CD4-positive, alpha-beta T cell treated with Interleukin-10 for 1 hour (primary cell): ENCODE measurements at places on chromosomes 2 and 18.

DNA sequence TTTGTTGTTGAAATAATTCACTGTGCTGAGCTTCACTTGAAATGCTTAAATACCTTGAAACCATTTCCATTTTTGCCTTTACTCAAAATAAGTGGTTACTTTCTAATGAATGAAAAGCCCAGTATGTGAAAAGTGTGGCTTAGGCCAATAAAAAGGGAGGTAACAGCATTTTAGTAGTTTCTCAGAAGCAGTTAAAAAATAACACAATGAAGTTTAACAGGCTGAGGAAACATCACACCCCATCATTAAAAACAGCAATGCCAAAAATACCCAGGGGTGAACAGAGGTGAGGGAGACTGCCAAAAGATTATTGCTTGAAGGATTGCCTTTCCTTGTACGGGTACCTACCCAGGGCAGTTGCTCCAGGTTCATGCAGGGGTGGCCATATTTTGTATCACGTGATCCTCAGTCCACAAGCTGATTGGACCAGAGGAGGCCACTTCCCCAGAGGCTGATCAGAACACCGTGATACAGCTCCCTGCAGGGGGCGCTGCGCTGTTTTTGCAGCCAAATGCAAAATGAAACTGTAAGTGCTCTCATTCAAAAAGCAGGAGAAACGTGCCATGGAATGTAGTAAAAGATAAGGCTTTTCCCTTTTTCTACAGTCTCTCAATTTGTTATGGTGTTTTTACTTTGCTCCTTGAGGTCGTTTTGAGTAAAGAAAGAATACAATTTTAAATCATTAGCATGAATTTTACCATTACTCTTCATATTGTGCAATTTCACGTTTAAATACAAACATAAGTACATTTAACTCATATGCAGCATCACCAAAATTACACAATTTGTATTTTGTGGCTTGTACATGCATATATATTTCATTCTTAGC is 70.2 kb upstream of the SH3BP4 start:
- DNase-seq, result peak; percentile 36

DNA sequence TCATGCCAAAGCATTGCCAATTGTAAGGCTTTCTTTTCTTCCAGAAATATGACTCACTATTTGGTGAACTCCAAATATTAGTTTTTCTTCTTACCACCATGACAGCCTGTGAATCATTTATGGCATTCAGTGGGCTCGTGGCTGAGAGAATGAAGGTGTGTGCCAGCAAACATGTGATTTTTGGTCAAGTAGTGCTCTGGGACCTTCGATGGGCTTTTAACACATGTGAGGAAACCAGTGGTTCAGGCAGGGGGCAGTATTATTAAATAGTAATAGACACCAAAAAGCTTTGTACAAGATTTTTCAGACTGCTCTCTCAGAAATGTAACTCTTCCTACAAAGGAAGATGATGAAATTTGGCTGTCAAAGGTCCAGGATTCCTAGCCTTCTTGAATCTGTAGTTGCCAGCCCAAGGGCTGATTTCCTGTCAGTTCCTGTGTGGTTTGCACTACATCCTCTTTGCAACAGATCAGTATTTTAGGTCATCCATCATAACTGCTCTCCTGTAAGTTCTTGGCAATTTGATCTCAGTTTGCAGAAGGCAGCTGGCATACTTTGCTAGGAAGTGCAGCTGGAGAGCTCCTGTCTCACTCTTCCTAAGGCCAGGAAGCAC is 64.3 kb downstream of the BABAM2 start:
- DNase-seq, result peak; percentile 48

- DNase-seq, result no peak
Measured at GRCh38 chr2:25065768-25066167, 23.9 kb downstream of the EFR3B start.

GRCh38 chr2:100771125-100771524 is 48.8 kb upstream of the NPAS2 start:
- DNase-seq, result no peak

GRCh38 chr2:136375017-136375901 is 257.3 kb upstream of the CXCR4 start:
- no peak for DNase-seq

DNA sequence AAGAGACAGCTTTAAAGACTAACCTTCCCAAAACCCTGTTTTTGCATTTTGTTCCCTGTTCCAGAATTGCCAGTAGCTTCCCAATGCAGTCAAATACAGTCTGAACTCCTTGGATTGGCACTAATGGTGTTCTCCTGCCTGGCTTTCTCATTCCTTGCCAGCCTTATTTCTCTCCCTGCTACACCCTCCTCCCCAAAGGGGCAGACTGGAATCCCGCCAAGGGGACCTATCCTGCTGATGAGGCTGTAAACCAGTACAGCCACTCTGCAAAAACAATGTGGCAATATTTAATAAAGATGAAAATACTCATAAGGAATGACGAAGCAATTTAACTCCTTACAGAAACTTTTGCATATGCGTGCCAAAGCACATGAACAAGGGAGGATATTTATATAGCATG is 4.5 kb upstream of the SLC4A5 start:
- no peak for DNase-seq

GRCh38 chr2:120522151-120522751 is 176.3 kb downstream of the INHBB start:
- DNase-seq, result no peak
